ENCODE measurements at places on chromosomes 12 and 14.

- DNase-seq, result no peak
Measured at GRCh38 chr14:90087433-90087832, 25.6 kb downstream of the KCNK13 start.

DNA sequence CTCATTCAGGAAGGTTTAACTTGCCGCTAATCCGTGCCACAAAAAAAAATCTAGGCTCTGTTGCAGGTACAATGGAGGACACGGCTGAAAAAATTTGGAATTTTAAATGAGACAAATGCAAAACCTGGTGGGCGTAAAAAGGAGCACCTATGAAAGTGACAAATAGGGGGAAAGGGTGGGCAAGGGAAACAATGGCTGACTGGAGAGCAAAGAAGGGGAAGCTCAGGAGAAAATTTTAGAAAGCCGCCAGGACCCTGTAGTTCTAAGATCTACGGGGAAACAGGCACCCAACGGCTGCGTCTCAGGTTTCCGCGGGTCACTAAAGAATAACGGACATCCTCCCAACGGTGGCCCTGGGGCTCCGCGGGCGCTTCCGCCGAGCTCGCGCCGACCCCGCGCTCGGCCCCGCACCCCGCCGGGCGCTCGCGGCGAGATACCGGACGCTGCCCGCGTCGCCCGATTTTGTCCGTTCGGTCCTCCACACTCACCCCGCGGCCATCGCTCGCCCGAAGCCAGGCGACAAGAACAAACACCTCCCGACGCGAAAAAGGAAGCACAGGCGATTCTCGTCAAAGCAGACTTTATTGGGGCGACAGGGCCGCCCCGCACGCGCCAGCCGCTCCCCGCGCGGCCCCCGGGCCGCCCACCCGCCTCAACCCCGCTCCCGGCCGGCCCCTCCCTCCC, 1.1 kb upstream of the YY1 start:
- no peak for DNase-seq

- no peak for DNase-seq
Measured at GRCh38 chr14:90114554-90114953, 52.8 kb downstream of the KCNK13 start.

GRCh38 chr12:54356228-54356627, 8.1 kb downstream of the GPR84 start:
- no peak for DNase-seq

DNA sequence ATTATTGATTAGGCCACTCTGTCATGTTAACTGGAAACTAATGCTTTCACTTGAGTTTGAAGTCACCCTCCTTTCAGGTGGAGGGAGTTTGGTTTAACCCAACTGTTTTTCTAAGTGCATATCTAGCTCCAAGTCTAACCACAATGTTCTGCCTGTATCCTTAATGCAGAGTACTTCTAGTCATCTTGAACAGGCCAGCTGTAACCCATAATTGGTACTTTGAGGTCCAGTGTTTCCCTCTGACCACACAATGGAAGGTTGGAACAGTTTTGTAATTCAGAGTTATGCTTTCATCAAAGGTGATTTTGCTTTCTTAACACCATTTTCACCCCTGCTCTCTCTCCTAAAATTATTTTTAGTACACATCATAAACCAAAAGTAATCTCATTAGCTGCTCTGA, 237.2 kb upstream of the DCN start:
- DNase-seq, result no peak

DNA sequence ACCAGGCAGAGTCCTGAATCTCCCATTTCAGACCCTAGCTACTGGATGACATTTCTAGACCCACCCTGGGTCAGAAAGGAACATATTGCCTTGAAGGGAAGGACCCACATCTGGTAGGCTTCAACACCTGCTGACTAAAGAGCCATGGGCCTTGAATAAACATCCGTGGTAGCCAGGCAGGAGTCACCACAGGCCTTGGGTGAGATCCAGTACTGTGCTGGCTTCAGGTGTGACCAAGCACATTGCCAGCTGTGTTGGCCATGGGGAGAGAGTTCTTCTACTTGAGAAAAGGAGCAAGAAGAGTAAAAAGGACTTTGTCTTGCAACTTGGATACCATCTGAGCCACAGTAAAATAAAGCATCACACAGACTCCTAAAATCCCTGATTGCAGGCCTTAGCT, 332.6 kb downstream of the SLC16A7 start:
- DNase-seq, result no peak

DNA sequence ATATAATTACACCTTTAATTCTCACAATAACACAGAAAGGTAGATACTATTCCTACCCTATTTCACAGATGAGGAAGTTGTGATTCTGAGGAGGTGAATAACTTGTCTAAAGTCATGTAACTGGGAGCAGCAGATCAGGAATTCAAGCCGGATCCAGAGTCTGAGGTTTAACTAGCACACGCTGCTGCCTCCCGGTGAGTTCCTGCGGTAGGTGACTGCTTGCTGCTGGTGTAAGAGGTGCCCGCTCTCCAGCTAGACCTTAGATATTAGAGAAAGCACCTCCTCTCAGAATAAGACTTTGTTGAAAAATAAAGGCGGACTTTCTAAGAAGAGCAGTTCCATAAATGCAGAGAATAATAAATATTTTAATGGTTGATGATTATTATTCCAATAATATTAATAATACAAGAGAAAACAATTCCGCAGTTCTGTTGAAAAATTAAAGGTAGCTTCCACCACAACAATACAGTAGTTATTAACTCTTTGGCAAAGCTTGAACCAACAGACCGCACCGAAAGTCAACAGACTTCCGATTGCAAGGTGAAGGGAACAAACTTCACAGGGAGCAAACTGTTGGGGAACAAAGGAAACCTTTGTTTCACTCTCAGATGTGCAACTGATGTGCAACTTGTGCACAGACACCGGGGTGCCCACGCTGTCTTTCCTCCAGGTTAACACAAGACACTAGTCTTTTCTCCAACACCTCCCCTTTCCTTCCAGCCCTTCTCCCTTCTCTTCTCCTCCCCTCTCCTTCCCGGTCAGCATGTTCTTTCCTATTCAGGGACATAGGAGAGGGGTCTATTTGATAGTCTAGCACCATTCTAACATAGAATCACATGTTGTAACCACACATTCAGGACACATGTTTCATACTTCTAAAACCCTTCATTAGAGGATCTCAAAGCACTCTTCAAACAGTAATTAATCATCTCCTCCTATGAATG, 73.2 kb upstream of the EGLN3 start:
- no peak for DNase-seq

- no peak for DNase-seq
Measured at GRCh38 chr12:77049767-77050353, 15.5 kb downstream of the E2F7 start.

- DNase-seq, result no peak
Measured at GRCh38 chr12:109462868-109463692, 14.0 kb downstream of the KCTD10 start.

- DNase-seq, result no peak
Measured at GRCh38 chr12:5586201-5586600, 154.3 kb downstream of the NTF3 start.

- no peak for DNase-seq
Measured at GRCh38 chr12:25687226-25687625, 134.1 kb upstream of the LMNTD1 start.
